AG20443 (cell line): ENCODE measurements at places on chromosomes 7 and 10.

DNA sequence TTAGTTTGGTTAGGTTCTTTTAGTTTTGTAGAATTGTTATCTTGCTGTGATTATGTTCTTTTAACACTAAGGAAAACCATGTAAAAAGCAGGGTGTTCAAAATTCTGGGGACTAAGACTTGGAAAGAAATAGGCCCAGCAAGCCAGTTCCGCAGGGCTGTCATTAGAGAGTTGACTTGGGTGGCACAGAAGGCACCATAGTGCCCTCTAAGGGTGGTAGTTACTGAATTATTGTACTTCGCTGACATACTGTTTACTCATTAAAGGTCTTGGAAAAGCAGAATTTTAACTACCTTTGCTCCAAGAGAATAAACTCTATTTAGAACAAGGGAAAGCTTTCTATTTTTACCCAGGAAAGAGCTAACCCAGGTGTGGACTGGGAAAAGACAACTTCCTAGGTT is 86.5 kb downstream of the OTUD1 start:
- peak; percentile 30 for DNase-seq

- DNase-seq = no peak
Observed at GRCh38 chr10:72416661-72417060, 61.9 kb upstream of the DNAJB12 start.

GRCh38 chr7:23531050-23531793 is 559 bp downstream of the TRA2A start:
- DNase-seq = peak; percentile 83

GRCh38 chr10:3206511-3207157 is 34.1 kb upstream of the PITRM1 start:
- no peak for DNase-seq

GRCh38 chr7:47422611-47423010 is 159.3 kb downstream of the TNS3 start:
- no peak for DNase-seq

- DNase-seq = peak; percentile 21
Observed at GRCh38 chr10:12634621-12634931, 285.2 kb downstream of the CAMK1D start.

GRCh38 chr7:135929722-135930141 is 47.4 kb downstream of the MTPN start:
- no peak for DNase-seq

- no peak for DNase-seq
Observed at GRCh38 chr10:111634191-111634590, 549.4 kb downstream of the GPAM start.

DNA sequence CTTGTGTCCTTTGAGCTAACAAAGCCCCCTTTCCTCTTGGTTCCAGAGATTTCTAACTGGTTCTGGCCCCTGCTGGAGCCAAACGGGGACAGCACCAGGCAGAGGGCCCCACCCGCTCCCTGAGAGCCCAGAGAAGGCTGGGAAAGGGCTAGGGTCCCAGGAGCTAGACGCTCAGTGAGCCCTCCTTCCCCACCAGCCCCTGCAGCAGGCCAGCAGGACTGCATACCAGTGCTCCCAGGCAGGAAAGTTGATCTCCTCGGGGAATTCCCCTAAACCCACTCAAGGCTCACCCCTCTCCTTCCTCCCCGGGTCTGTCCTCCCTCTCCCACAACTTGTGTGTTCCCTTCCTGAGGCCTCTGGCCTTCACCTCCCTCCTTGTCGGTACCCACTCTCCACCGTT is 47.7 kb downstream of the PAX2 start:
- no peak for DNase-seq

DNA sequence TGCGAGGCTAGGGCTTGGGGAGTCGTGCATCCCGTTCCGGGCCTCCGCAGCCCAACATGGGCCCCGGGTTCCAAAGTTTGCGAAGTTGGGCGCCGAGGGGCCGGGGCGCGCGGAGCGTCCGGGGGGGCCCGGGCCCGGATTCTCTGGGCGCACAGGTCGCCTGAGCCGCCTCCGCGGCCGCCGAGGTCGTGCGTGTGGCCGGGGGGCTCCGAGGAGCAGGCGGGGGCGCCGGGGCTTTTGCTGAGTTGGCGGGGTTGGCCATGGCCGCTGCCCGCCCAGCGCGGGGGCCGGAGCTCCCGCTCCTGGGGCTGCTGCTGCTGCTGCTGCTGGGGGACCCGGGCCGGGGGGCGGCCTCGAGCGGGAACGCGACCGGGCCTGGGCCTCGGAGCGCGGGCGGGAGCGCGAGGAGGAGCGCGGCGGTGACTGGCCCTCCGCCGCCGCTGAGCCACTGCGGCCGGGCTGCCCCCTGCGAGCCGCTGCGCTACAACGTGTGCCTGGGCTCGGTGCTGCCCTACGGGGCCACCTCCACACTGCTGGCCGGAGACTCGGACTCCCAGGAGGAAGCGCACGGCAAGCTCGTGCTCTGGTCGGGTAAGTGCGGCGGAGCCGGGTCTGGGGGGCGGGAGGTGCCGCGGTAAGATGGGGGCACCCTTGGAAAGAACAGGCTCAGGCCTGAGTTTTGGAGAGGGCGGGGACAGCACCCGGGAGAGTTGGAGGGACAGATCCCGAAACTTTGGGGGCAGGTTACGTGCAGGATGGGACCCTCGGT is 643 bp downstream of the SMO start:
- DNase-seq = peak; percentile 79

DNA sequence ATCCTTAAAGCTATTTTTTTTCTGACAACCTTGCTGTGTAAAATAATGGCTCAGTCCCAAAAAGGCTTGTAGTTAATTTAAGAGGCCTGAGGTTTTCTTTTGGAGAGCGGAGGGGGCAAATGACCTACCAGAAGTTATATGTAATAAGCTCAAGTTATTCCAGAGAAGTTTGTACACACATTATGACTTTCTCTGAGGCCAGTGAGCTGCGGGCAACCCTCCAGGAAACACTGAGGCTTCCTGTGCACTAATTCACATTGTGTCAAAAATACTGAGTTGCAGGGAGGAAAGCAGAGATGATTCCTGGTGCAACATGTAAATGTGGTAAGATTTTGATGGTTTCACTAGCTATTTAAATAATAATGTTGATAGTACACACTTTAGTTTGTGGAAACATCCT is 188.6 kb downstream of the DIP2C start:
- DNase-seq = peak; percentile 45

DNA sequence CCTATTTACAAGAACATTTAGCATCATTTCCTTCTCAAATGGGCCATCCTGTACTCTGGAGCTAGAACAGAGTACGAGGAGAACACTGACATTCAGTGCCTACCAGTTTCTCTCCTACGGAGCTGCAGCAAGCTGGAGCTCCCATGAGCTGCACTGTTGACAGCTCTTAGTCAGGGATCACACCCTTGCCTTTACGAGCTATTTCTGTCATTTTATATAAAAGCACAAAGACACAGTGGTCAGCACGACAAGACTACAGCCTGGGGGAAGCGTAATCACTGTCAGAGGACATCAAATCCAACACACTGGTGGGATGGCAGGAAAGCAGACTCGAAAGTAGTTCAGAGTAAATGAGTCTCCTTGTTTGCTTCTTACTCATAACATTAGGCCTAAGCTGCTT is 2.7 kb downstream of the CDCA7L start:
- DNase-seq = no peak

DNA sequence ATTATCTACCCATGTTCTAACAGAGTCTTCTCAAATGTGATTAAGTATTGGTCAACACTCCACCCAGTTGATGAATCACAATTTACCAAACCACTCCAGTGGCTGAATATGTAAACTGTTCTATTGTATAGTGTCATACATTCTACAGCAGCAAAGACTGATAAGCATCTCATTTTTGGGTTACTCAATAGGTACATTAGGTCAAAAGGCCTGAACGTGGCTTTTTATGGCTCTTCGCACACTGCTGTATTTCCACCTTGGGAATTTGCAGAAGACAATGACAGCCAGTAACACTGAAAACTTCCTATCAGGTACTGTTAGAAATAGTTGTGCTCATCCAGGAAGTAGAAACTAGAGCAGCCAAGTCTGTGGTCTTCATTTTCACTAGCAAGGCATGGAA is 166.9 kb downstream of the GLI3 start:
- DNase-seq = no peak

GRCh38 chr10:125060482-125060825 is 99.9 kb downstream of the CTBP2 start:
- peak; percentile 39 for DNase-seq

- peak; percentile 79 for DNase-seq
Observed at GRCh38 chr10:78316451-78316931, 282.8 kb downstream of the RPS24 start.

DNA sequence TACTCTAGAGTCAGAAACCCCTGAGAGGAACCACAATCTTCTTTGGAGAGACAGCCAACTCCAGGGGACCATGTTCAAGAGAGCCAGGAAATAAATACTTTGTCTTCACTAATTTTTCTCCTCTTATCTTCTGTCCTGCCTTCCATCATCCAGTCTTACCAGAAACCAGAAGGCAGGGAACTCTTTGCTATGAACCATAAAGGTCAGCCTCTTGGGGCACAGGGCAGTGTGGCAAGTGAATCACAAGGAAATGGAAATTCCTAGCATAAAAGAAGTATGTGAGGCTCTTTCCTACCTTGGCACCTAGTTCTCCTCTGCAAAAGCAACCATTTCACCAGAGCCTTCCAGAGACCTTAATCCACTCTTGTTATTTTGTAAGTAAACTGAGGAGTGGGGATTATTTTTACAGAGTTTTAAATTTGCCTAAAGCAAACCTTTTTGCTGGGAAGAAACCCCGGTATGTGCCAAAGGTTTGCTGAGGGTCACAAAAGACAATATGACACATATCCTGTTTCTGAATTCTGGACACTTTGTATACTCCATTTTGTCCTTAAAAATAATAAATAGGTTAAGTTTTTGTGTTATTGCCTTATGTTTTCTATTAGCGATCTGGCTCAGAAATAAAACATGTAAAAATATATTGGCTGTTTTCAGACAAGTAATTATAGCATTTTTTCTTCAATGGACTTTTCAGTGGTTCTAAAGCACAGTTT is 87.1 kb downstream of the ADAM22 start:
- DNase-seq = no peak

GRCh38 chr7:45921699-45922519 is 837 bp upstream of the IGFBP3 start:
- DNase-seq = peak; percentile 71

- no peak for DNase-seq
Observed at GRCh38 chr7:158428837-158429753, 158.5 kb downstream of the PTPRN2 start.

GRCh38 chr10:17029239-17029580 is 100.4 kb downstream of the CUBN start:
- DNase-seq = no peak

DNA sequence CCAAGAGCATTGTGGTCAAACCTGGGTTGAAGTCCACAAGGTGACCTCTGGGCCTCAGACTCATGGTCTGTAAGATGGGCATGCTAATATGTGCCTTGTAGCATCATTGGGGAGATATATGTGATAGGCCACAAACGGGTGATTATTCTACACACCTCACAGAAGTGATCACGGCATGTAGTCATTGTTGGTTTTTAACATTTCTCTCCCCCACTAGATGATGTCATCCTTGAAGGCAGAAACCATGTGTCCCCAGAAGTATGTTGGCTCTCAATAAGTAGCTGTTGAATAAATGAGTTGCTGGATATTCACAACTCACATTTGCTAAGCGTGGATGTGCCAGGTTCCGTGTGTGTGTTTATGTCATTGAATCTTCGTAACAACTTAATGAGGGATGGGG is 42.4 kb downstream of the GATA3 start:
- DNase-seq = no peak

- no peak for DNase-seq
Observed at GRCh38 chr7:55965100-55965470, 700 bp downstream of the NIPSNAP2 start.

DNA sequence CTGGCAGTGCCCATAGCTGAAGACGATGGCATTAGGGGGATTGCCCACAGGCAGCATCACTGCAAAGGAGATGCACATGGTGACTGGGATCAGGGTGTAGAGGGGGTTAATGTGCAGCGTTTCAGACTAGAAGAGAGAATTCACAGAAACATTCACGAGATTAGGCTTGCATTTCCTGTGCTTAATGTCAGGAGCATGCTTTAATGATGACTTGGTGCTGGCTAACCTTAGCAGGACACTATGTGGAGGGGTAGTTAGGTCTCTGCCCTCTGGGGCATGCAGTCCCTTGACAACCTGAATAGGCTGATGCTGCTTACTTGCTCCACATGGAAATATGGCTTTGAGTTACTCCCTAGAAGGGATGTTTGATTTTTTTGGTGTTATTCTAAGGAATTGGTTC is 21.8 kb downstream of the STMP1 start:
- peak; percentile 38 for DNase-seq

DNA sequence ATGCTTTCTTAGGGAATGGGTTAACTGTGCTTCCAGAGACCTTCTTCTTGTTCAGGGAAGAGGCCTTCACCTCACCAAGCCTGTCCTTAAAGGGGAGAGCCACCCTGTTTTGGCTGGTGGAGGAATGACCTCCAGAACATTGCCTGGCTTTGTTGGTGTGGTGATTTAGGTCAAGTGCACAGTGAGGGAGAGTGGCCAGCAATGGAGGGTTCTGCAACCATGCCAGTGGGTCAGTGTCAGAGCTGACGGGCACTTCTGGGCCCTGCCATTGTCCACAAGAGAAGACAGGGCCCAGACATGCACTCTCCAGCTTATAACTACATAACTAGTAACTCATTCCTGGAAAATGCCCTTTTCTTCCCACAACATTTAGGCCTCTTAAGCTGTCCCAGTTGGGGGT is 238.5 kb upstream of the AKR1E2 start:
- no peak for DNase-seq

- DNase-seq = peak; percentile 44
Observed at GRCh38 chr10:63217120-63217605, 84.0 kb downstream of the NRBF2 start.

DNA sequence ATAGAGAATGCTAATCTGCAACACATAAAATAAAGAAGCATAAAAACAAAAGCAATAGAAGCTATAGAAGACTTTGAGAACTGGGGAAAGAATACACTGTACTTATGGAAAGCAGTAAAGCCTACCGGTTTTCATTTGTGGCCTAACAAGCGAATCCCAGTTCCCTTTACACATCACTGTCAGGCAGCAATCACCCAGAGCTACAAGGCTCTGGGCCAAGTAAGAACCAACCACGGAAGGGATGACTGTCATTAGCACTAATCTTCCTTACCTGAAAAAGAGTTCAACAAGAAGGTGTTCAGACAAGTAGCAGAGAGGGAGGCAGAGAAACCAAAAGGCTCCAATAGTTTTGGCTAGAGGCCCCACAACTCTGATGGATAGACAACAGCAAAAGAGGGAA is 15.0 kb downstream of the CCDC6 start:
- DNase-seq = no peak

- no peak for DNase-seq
Observed at GRCh38 chr7:151873402-151873965, 3.4 kb downstream of the PRKAG2 start.

GRCh38 chr10:116553378-116553980 is 7.7 kb downstream of the PNLIP start:
- DNase-seq = no peak
